ENCODE measurements at places on chromosomes 16 and 17.
A peak's percentile ranks its signal among the peaks of the same experiment; 100 is the strongest.

GRCh38 chr16:84737192-84738011 lies 37.6 kb downstream of the USP10 start:
- DNase-seq = peak; percentile 31

GRCh38 chr17:82450357-82451106 lies at the start of gene CYBC1:
CYBC1 (minus strand) TSS chr17:82450752; CDS start chr17:82449254, 1,498 bp downstream.
- peak; percentile 76 for DNase-seq

GRCh38 chr16:85761861-85762260 lies 11.0 kb upstream of the C16orf74 start:
- DNase-seq = no peak

- DNase-seq = no peak
These were observed 9.4 kb downstream of the NPRL3 start for GRCh38 chr16:129075-129474.

DNA sequence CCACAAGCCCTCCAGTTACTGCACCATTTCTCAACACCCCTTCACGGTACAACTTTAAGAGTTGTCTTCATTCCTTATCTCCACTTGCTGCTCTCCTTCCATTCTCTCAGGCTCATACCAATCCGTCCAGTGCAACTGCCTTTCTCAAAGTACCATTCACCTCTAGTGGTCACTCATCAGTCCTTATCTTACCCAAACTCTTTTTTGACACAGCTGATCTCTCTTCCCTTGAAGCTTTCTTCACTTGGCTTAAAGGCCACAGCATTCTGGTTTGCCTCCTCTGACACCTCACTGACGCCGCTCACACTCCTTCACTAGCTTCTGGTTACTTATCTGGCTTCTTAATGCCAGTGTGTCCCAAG lies 24.9 kb downstream of the UBE2G1 start:
- no peak for DNase-seq

GRCh38 chr17:83198366-83199341 lies 119.2 kb downstream of the METRNL start:
- DNase-seq = no peak

- no peak for DNase-seq
These were observed 5.6 kb downstream of the MMD start for GRCh38 chr17:55416000-55416399.

DNA sequence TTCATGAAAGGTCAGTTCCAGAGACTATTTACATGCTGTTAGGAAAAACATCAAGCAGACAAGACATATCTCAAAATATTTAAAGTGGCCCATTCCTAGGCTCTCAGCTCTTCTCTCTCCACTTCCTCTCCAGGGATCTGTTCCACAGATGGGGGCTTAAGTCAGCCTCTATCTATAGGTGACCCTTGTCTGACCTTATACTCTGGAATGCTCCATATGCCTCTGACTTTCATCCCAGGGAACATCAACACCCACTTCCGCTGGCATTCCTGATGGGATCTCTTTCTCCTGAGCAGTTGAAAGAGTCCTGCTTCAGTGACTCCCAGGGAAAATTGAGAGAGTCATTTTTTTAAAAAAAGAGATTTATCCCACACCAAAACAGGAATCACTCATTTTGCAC lies 11.5 kb upstream of the WIPI1 start:
- no peak for DNase-seq

GRCh38 chr17:11719856-11720255 lies 121.6 kb downstream of the DNAH9 start:
- DNase-seq = no peak

- DNase-seq = no peak
These were observed 158.3 kb downstream of the NTN1 start for GRCh38 chr17:9179602-9180001.

DNA sequence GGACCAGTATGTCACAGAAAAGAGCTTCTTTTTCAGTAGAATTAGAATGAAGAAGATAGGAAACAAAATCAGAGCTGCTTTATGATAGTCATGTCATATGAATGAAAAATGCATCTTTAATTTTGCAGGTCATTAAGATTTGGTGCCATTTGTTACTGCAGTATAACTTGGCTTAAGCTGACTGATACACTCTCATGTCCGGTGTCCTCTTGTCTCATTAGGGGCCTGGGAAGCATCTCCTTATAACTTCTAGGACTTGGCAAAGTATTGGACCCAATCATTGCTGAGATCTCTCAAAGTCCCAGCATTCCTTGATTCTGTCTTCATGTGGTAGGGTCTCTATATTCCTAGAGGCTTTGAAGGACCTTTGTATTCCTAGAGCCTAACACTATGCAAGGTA lies 559.4 kb downstream of the TOX3 start:
- no peak for DNase-seq

GRCh38 chr17:3893003-3893719 lies at the start of gene CAMKK1:
CAMKK1 (minus strand) TSS chr17:3893053; CDS start chr17:3885687, 7,366 bp downstream.
- DNase-seq = peak; percentile 60

DNA sequence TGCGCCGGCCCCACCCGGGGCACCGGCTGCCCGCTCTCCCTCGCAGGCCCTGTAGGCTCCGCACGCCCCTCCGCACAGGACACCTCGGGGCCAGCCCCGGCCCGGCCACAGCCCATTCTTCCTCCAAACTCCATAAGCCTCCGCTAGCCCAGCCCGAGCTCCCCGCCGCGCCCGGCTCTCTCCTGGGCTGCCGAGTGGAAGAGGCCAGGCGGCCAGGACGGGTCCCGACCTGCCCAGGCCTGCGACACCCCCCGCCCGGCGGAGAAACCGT lies 397 bp downstream of the NCOR1 start:
- peak; percentile 38 for DNase-seq

DNA sequence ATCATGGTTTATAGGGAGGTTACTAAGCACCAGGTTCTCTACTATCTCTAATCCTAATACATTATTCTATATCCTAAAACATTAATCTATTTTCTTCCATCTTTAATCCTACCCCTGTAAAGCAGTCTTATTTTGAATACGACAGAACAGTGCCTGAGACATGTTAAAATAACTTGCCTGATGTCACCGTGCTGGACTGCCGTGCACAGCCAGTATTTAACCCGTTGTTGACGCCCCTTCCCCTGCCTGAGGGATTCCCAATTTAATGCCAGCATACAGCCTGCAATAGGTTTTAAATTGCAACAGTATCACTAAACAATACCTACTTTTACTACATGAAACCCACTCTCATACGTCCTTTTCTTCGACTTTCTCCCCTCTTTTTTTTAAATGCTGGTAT lies 133.3 kb downstream of the PARN start:
- DNase-seq = no peak

GRCh38 chr17:48678141-48678971 lies 44.0 kb downstream of the PRAC1 start:
- peak; percentile 63 for DNase-seq

- peak; percentile 20 for DNase-seq
These were observed 99.7 kb downstream of the CBLN1 start for GRCh38 chr16:49181791-49182518.

DNA sequence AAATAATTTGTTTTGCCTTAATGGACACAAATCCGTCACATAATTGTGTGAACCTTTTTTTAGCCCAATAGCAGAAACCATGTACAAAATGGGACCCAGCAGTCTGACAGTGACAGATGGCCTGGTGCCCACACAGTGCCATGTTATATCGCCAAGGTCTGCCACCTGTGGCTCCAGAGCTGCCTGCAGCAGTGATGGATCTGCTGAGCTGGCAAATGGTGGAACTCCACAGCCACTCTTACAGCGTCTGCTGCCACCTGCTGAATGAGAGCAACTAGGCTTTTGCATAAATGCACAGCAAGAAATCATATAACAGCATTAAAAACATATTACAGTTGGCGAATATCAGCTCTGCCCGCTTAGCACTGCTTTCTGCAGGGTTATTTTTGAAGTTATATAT lies 59.4 kb downstream of the NUP93 start:
- DNase-seq = peak; percentile 19

DNA sequence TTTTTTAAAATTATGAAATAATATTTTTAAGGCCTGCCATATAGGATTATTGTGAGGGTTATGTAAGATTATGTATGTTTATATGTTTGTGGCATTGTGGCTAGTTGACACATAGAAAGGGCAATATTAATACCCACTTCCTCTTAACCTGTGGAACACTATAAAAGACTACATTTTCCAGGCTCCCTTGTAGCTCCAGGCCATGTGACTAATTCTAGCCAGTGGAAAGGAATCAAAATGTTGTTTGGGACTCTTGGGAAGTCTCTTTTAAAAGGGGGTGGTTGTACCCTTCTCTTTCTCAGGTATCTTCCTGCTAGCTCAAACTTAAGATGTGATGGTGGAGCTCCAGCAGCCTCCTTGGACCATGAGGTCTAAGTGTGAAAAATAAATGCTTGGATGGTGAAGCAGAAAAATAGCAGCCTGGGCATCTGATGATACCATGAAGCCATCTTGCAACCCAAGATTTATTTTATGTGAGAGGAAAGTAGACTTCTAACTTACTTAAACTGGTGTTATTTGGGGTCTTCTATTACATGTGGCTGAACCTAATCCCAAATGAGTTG lies 39.2 kb downstream of the TEKT5 start:
- DNase-seq = no peak

DNA sequence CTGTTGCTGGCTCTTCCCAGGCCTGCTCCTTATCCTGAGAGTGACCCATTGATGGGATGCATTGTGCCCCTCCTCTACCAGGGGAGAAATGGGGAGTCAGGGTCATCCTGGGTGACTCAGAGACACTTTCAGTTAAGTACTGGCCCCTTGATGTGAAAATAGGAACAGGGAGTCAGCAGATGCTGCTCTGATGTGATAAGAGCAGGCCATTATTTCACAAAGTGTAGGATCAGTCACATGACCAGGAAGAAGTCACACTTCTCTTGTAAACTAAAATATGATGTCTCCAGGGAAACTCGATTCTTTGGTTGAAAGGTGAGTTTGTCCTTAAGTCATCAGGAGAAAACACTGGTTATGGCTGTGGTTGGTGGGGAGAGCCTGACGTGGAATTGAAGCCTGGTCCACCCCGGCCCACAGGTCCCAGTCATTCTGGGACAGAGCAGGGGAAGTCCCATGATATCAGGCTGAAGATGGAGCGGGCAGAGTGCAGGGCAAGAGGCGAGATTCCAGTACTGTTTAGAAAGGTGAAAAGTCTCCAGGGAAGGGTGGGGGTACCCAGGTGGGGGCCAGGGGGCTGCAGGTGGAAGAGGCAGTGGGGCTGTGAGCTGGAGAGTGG lies 88.6 kb upstream of the NLRP1 start:
- DNase-seq = no peak

GRCh38 chr16:70526403-70526802 lies 2.8 kb downstream of the SF3B3 start:
- no peak for DNase-seq

GRCh38 chr17:29157310-29157709 lies 22.9 kb downstream of the MYO18A start:
- DNase-seq = no peak

GRCh38 chr16:1615761-1616160 lies 3.6 kb downstream of the CRAMP1 start:
- DNase-seq = no peak

DNA sequence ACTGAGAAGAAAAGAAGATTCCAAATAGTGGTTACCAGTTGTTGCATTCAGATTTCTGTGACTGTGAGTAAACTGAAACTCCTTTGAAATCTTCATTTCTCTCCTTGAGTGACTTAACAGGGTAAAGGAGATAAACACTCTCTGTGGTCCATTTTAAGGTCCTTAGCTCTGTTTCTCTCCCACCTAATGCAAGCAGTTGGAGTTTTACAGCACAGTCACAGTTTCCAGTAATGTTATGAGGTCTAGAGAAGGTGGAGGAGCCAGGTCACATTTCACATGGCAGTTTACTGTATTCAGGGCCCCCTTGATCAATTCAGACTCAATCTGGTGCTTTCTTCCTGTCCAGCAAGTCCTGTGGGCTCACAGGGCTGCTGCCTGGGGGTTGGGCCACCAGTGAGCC lies 32.2 kb upstream of the SLC12A3 start:
- no peak for DNase-seq

GRCh38 chr16:2535625-2536013 lies 2.2 kb upstream of the PDPK1 start:
- no peak for DNase-seq

All from NCI-H1092 treated with DMSO at 0.1 percent for 48 hours (cell line).